ENCODE measurements at places on chromosomes 11 and 22.

- no peak for DNase-seq
Measured at GRCh38 chr11:12681466-12681865, 7.2 kb downstream of the TEAD1 start.

DNA sequence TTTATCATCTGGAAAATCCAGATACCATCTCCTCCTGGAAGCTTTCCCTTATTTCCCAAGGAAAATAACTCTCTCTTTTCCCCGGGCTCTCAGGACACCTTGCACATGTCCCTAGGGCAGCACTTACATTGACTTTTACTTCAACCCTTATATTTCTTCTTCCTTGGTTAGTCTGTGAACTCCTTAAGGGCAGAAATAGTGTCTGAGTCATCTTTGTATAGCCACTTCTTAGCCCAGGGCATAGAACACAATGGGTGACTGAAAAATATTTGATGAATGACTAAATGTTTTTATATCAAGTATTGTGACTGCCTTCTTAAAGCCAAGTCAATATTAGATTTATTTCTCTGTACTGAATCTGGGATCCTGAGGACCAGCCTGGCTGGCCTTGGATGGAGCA lies 45.4 kb upstream of the MYOD1 start:
- DNase-seq, result no peak

DNA sequence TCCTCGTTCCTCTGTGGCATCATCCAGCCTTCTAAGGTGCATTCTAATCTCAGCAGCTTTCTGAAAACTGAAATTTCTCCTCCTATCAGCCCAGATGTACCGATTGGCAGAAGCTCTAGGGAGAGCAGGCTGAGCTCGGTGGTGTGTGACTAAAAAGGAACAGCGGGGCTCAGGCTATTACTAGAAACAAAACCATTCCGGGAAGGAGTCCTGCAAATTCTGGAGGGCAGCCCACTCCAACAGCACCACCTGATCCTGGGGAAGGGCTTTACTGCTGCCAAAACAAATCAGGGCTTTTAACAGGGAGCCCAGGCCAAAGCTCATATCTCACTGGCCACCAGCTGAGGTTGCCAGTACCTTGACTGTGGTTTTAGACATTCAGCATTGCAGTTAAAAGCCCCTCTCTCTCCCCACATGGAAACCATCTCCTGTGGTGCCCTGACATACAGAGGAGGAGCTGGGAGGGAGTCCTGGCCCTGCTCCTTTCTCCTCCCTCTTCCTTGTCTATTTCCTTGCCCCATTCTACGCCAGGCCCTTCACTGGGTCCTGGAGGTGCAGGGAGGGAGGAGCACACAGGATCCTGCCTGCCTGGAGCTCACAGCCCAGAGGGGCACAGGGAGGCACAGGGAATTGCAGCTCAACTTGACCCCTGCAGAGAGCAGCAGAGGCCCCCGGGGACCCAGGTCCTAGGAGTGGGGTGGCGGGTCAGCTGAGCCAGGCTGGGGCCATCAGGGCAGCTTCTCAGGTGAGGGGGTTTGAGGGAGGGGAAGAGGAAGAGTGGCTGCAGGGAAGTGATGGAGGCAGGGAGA lies 889 bp downstream of the PLAAT4 start:
- DNase-seq, result no peak

DNA sequence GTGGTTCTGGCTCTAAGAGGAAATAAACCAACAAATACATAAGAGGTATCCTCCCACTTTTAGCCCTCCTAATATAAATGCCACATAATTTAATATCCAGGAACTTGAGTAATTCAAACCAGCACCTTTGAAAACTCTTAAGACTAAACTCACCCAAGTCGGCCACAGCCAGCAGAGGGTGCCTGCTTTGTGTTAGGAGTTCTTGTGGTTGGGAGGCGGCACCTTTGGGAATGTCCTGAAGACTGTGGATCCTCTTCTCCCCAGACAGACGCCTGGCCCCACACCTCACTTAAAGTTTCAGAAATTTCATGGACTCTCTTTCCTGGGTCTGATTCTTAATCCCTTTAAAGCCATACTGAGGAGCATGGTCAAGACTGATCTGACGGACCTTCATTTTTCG lies 169.0 kb downstream of the TBC1D22A start:
- no peak for DNase-seq

DNA sequence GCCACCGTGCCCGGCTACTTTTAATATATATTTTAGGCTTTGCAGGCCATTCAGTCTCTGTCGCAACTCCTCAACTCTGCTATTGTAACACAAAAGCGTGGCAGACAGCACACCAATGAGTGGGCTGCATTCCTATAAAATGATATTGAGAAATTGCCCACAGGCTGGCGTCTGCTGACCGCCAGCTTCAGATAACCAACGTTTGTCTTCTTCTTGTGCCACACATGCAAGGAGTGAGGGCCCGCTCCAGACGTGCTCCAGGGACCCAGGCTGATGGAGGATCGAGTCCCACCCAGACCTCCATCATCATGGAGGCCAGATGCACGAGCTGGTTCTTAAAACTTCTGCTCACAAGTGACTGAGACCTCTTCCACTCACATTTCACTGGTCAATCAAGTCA lies 35.4 kb upstream of the LINC01488 start:
- DNase-seq, result no peak

GRCh38 chr11:19580646-19581045 lies 132.0 kb upstream of the NAV2 start:
- DNase-seq, result no peak

GRCh38 chr11:69215784-69216415 lies 60.2 kb downstream of the SMIM38 start:
- DNase-seq, result no peak

DNA sequence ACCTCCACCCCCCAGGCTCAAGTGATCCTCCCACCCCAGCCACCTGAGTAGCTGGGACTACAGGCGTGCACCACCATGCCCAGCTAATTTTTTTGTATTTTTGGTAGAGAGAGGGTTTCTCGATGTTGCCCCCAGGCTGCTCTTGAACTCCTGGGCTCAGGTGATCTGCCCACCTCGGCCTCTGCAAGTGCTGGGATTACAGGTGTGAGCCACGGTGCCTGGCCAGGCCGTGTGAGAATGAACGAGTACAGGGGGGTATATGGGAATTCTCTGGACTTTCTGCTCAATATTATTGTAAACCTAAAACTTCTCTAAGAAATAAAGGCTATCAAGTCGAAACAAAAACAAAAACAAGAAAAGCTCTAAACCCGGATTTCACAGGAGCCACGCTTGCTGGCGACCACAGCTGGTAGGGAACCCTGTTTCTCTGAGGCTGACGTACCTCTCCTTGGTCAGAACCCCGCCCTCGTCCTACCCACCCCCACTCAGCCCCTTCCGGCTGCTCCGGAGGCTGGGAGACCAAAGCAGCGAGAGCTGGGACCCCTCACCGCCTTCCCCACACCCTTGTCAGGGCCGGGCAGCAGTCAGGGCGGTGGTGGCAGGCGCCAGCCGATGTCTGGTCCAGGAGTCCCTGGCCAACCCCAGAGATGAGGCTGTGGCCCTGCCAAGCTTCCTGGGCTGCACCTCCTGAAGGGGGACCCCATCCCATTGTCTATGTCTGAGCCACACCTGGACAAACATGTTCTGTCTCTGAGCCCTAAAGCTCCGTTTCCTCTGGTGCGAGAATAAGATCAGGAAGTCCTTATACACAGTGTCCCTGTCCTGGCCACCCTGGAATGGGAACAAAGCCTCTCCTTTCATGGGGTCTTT lies 52.1 kb downstream of the LINC01488 start:
- no peak for DNase-seq

DNA sequence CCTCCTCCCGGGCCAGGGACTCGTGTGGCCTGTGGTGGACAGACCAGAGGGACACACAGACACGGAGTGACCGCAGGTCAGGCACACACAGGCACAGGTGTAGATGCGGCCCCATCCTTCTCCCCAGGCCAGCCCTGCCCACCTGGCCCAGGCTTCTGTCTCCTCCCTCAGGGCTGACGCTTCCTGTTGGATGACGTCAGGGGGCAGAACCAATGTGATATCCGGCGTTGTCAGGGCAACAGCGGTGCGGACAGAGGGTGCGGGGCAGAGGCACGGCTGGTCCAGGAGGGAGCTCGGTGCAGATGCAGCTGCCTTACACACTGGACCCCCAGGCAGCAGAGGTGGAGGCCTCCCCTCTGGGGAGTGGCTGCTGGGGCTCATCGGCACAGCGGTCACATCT lies 2.9 kb upstream of the TUBGCP6 start:
- no peak for DNase-seq

- peak; percentile 84 for DNase-seq
Measured at GRCh38 chr22:26658671-26659478, 1.5 kb downstream of the MIAT start.

DNA sequence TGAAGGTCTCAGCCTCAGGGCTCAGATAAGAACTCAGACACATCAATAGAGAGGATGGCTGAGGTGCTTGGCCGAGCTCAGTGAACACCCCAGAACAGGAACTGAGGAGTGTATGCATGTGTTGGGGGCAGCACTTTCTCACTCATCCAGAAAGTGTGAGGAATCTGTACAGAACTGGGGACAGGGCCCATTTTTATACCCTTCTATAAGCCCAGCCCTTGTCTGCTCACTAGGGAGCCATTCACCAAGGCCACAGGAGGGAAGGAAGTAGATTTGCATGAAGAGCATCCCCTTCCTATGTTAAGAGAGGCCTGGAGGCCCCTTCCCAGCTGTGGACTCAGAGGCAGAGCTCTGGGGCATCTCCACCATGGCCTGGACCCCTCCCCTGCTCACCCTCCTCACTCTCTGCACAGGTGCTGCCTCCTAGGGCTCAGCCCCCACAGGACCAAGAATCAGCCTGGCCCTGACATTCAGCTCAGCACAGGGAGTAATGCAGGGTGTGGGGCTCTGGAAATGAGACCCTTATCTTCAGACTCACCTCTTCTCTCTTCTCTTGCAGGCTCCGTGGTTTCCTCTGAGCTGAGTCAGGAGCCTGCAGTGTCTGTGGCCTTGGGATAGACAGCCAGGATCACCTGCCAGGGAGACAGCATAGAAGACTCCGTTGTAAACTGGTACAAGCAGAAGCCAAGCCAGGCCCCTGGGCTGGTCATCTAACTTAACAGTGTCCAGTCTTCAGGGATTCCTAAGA lies 39.9 kb upstream of the GGTLC2 start:
- no peak for DNase-seq

DNA sequence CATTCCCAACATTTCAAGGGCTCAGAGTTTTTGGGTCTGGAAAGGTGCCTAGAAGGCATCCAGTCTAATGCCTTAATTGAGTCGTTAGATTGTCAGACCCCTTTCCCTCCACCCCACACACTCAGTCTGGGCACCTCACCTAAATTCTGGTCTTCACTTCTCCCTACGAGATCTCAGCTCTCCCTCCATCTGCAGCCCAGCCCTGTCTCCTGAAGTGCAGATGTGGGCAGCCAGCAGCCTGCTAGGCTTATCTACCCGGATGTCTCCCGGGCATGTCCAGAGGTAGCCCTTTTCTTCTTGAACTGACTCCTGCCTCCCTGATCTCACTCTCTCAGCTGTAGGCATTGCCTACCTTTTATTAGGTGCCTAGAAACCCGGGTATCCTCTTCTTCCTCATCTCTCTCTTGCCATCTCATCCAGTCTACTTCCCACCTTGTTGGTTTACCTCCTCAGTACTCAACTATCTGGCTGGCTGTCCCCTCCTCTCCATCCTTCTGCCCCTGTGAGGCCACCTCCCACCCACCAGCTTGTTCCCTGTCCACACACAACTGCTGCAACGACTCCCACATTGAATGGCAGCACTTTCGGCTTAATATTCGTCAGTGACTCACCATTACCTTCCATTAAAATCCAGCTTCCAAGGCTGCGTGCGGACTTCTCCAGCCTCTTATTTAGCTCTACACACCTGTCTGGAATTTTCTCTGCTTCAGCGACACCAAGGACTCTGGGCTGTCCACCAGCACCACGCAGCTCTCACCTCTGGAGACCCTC lies 6.2 kb downstream of the SEPTIN3 start:
- no peak for DNase-seq

DNA sequence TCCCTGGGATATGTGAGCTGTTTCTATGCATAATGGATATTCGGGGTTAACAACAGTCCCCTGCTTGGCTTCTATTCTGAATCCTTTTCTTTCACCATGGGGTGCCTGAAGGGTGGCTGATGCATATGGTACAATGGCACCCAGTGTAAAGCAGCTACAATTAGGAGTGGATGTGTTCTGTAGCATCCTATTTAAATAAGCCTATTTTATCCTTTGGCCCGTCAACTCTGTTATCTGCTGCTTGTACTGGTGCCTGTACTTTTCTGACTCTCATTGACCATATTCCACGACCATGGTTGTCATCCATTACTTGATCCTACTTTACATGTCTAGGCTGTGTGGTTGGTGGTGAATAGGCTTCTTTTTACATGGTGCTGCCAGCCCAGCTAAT lies 1.3 kb downstream of the TUG1 start:
- no peak for DNase-seq

DNA sequence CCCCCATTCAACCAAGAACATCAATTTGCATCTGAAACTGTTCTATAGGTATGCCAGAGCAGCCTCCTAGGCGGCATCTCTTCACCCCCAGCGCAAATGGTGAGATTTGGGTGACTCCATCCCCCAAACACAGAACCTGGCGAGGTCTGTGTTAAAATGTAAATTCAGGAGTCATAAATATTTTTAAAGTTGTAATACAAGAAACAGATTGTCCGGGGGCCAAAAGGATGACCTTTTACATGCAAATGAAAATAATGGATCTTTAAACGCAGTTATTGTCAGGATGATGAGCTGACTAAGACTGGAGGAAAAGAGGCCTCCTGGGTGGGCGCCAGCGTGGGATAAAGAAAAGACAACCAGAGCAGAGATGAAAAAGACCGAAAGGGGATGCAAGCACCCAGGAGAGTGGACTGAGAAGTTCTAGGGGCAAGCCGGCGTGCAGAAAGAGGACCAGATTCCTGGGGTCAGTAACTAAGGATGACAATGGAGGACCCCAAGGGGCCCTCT lies 16.0 kb upstream of the ADA2 start:
- no peak for DNase-seq

DNA sequence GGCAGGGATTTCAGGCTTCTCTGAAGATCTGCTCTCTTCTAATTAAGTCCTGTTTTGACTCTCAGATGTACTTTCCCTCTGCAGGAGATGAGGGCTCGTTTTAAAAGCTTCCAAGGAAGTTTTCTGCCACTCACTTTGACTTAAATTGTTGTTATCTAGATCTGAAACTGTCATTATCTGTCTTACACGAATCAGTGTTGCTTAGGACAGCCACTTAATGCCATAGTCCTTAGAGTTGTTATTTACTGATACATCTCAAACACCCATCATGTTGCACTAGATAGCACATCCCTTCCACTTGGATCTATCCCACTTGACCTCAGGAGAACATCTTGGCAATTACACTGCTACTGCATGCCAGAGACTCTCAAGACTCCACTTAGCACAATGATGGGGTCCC lies 86.9 kb upstream of the FAT3 start:
- DNase-seq, result no peak

DNA sequence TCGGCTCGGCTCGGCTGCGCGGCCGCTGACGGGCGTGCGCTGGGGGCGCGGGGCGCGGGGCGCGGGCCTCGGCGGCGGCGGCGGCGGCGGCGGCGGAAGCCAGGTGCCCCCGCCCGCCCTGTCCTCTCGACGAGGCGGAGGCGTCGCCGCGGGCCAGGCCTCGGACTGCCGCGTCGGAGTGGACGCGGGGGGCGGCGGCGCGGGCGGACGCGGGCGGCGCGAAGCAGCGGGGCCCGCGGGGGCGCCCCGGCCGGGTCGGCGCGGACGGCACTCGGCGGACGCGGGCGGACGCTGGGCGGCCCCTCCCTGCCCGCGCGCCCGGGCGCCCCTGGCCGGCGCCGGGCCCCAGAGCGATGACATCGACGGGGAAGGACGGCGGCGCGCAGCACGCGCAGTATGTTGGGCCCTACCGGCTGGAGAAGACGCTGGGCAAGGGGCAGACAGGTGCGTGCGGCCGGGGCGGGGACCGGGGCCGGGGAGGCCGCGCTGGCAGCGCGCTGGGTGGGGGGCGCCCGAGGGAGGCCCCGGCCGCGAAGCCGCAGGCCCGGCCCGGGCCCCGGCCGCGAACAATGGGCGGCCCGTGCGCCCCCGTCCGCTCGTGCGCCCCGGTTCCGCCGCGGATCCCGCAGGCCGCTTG lies at the start of gene BRSK2:
Gene BRSK2 (plus strand): TSS at position 3 of the 637 bp plus-strand sequence. CDS start 351 bp downstream, at position 354.
- no peak for DNase-seq

Data from stimulated activated CD4-positive, alpha-beta T cell treated with anti-CD3 and anti-CD28 coated beads, Interleukin-2, amount 100 ng/mL, for 24 hours (primary cell).